ENCODE measurements at places on chromosomes 11 and 22.

- no peak for DNase-seq
These were observed 106.8 kb upstream of the NECTIN1 start for GRCh38 chr11:119835753-119836152.

- no peak for DNase-seq
These were observed 82.3 kb downstream of the XRRA1 start for GRCh38 chr11:74866557-74866956.

GRCh38 chr22:49564666-49565515 is 262.8 kb downstream of the BRD1 start:
- DNase-seq, result no peak

- DNase-seq, result peak; percentile 70
These were observed 62.9 kb upstream of the NTM start for GRCh38 chr11:131307506-131307905.

DNA sequence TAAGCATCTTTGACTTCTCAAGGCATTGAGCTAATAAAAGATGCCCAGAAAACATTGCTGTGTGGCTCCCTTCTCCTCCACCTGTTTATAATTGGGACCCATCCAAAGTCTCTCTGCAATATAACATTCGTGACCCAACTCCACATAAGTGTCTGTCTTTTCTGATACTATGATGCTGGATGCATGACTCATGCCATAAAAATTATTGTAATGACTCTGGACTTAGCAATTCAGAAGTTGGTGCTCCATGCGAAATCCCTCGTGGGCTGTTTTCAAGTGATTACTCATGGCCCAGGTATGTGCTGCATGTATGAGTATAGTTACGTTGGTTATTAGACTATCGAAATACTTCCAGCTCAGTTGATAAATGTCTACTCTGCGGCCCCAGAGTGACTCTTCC is 11.7 kb downstream of the FJX1 start:
- no peak for DNase-seq

DNA sequence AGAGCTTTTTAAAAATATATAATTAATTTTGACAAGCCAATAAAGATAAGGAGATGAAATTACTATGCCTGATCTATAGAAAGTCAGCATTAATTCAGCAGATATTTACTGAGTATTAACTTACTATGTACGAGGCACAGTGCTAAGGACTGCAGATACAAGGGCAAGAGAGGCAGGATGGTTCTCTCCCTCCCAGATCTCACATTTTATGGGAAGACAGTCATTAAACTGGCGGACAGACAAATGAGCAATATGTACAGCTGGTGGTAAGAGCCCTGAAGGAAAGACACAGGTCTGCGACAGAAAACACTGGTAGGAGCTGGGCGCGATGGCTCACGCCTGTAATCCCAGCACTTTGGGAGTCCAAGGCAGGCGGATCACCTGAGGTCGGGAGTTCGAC is 36.8 kb downstream of the MCHR1 start:
- no peak for DNase-seq

DNA sequence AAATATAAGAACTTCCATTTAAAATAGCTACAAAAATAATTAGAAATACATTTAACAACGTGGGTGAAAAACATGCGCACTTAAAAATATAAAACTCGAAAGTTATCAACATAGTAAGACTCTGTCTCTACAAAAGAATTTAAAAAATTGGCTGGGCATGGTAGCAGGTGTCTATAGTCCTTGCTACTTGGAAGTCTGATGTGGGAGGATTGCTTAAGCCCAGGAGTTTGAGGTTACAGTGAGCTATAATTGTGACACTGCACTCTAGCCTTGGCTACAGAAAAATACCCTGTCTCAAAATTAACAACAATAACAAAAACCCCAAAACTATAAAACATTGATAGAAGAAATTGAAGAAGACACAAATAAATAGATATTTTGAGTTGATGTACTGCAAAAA is 13.8 kb upstream of the CASP12 start:
- DNase-seq, result no peak

DNA sequence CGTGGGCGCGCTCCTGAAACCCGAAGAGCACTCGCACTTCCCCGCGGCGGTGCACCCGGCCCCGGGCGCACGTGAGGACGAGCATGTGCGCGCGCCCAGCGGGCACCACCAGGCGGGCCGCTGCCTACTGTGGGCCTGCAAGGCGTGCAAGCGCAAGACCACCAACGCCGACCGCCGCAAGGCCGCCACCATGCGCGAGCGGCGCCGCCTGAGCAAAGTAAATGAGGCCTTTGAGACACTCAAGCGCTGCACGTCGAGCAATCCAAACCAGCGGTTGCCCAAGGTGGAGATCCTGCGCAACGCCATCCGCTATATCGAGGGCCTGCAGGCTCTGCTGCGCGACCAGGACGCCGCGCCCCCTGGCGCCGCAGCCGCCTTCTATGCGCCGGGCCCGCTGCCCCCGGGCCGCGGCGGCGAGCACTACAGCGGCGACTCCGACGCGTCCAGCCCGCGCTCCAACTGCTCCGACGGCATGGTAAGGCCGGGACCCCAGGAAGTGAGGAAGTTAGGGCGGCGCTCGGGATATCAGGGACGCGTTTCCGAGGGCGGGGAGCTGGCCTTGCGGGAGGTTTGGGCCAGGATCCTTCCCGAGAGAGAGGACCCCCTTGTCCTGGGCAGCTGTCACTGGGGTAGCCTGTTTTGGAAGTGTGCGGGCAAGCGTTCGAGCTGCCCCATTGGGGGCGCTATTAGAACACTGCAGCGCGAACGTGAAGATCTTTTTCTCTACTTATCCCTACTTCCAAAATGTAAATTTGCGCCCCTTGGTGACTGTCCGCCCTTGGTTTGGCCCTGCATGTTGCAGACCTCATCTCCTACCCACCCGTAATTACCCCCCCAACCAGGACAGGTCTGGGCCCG is 796 bp downstream of the MYOD1 start:
- peak; percentile 49 for DNase-seq

GRCh38 chr22:44786610-44787009 is 34.2 kb downstream of the ARHGAP8 start:
- DNase-seq, result no peak

DNA sequence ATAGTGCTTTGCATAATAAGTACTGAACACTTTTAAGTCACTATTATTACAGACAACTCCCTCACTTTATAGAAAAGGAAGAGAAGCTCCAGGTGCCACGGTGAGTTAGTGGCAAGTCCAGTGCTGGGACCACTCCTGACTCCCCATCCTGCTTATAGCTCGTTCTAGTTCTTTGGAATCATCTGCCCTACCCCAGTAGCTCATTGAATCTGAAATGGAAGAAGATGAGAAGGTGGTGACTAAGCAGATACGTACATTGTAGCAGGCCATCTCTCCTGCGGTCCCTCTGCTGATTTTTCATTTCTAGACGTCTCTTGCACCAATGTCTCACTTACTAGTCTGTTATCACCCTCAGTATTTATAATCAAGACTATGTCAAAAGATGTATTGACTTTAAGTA is 21.6 kb downstream of the MMP20 start:
- no peak for DNase-seq

DNA sequence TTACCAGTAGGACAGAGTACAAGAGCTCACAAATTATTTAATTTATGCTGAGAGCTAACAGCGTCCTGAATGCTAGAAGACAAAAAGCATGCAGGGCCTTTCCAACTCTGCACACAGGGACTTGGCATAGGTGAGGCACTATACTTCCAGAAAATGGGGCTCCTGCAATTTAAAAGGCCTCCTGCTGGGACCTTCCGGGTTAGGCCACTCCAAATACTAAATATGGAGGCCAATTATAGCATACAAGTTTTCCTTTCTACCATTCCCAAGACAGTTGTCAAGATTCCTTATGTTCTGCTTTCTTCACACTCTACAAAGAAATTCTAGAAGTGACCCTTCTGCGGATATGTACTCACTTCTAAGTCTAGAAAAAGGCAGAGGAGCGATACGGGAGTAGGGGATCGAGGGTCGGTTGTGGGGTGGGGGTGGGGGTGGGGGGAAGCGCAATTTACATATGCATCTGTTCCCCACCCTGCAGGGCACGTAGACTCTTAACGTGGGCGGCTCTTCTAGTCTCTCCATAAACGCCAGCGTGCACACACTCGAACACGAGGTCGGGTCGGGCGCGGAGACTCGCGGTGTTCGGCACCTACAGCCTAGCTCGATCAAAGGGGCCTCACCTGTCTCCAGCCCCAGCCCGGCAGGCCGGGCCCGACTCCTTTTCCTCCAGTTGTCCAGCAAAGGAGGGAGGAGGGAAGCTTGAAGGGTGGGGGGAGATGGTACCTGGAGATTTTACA is 728 bp downstream of the DCUN1D5 start:
- DNase-seq, result peak; percentile 38

DNA sequence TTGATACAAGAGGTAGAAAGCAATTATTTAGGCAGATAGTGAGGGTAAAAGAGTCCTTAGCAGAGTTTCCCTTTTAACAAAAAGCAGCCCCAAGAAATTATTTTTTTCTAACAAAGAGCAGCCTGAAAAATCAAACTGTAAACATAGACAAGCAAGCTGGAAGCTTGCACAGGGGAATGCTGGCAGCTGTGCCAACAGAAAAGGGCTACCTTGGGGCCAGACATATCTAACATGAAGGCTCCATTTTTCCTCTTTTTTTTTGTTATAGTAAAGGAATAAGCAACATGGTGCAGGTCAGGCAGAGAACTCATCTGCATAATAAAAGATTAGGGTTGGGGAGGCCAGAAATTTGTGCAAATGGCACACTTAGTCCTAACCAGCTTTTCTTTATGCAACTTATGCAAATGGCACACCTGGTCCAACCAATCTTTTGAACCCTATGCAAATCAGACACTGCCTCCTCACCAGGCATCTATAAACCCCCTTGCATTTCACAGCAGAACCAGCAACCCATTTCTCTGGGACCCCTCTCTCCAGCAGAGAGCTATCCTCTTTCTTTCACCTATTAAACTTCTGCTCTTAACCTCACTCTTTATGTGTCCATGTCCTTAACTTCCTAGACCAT is 41.8 kb downstream of the PDGFD start:
- no peak for DNase-seq

Data from brain (organoid and tissue), 16 donors.